ENCODE measurements at places on chromosomes 1 and 21.

DNA sequence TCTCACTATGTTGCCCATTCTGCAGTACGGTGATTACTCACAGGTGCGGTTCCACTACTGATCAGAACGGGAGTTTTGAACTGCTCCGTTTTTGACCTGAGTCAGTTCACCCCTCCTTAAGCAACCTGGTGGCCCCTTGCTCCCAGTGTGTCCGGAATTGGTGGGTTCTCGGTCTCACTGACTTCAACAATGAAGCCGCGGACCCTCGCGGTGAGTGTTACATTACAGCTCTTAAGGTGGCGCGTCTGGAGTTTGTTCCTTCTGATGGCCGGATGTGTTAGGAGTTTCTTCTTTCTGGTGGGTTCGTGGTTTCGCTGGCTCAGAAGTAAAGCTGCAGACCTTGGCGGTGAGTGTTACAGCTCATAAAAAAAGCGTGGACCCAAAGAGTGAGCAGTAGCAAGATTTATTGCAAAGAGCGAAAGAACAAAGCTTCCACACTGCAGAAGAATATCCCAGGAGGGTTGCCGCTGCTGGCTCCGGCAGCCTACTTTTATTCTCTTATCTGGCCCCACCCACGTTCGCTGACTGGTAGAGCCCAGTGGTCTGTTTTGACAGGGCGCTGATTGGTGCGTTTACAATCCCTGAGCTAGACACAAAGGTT, 17.6 kb upstream of the PARP1 start:
- no peak for DNase-seq

DNA sequence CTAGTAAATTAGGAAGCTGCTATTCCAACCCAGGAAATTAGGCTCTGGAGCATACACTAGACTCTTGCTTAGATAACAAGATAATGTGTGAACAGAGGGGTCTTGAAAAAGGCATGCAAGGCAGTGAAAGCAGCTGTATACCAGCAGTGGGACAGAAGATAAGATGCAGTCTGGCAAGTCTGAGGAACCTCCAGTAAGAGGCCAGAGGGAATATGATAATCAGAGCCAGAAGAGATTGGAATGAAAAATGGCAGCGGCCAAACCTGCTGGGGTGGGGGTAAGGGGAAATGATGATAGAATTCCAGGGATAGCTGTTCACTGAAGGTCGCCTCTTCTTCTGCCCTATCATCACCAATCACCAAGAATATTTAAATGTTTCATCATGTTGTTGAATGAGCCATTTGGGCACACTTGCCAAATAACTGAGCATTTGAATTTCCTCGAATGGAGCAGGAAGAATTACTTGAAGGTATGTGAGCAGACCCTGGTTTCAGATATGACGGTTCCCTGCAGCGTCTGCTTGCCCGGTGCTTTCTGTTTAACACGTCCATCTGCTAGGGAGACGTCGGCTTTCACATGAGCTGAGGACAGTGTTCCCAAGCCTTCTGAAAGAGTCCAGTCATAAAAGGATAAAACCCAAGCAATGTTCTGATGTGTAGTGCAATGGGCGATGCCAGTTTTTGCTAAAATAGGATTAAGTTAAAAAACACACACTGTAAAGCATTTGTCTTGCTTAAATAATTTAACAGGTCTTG, 173.3 kb downstream of the RWDD3 start:
- DNase-seq = no peak

DNA sequence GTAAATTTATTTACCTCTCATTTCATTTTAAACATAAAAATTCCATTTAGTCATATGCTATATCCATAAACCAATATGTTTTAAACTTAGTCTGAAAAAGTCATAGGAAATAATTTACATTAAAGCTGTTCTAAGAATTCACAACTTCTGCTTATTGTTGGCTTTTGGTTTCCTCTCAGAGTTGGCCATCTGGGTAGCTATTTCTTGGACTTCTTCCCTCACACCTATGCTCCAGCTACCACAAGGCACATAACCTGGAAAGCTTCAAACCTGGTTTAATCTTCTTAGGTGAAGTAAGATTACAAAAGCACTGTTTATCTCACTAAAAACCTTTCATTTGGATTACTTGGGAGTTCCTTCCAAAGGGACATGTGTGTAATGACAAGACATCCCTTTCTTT, 29.8 kb downstream of the RBM11 start:
- no peak for DNase-seq

DNA sequence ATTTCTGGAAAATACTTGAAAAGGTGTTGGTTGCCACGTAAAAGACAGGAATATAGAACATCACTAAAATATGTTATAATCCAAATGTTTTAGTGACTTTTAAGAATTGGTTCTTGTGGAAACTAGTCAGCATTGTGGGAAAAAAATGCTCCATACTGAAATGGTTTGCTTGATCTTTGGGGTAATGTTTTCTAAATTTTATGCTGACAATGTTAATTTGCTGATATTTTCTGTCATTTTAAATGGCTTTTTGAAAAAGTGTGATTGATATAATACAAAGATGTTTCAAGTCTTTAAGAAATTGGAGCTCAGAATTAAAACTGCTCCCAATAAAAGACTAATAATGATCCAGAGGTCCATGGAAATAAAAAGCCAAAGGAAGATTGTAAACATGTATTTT, 610.9 kb downstream of the ADGRL2 start:
- no peak for DNase-seq

All from iris pigment epithelial cell (primary cell).